IPS DF 6.9 (cell line): ENCODE measurements at places on chromosomes 1 and 21.
A peak's percentile ranks its signal among the peaks of the same experiment; 100 is the strongest.

DNA sequence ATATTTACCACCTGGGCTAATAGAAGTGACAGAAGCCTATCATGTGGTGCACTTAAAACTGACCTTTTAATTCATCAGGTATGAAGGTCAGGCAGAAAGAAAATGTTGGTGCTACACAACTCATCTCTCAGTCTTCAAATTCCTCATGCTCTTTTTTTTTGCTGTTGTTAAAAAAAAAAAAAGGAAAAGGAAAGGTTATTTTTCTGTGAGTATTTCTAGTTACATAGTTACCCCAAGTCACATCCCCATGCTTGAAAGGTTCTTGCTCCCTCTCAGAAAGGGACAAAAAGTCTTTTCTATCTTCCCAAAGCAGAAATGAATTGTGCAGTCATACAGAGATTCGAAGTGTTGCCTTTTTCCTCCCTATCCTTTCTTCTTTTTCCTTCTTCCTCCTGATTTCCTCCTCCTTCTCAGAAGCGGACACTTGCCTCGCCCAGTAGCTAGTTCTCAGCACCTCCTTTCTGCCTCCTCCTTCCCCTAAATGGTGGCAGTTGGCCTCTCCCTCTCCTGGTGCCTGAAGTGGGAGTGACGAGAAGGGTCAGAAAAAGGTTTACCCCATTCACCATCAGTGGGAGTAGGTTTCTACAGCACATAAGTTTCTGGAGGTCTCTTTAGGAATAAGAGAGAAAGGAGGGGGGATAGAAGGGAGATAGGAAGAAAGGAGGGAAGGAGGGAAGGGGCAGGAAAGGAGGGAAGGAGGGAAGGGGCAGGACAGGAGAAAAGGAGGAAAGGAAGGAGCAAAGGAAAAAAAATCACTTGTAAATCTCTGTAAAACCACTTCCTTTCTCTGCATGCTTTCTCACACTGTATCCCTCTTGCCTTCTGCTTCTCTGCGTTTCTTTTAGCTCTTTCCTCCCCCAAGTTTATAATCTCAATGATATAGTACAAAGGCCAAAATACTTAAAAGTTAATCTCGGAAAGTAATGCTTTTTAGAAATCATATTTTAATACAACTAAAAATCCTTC is 20.4 kb upstream of the C1orf105 start:
- no peak for DNase-seq

DNA sequence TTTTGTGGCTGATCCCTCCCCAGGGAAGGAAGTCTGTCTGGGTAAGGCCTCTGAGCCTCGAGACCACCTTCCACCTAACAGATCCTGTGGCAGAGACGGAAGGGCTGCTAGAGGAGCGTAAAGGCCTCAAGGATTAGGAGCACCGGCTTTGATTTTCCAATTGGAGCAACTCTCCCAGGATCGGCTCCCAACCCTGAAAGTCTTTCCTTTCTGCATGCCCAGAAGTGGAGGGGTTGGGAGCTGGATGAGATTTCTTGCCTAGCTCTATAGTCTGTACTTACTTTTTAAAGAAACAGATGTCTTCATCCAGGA is 41.4 kb downstream of the ELK4 start:
- DNase-seq: no peak

DNA sequence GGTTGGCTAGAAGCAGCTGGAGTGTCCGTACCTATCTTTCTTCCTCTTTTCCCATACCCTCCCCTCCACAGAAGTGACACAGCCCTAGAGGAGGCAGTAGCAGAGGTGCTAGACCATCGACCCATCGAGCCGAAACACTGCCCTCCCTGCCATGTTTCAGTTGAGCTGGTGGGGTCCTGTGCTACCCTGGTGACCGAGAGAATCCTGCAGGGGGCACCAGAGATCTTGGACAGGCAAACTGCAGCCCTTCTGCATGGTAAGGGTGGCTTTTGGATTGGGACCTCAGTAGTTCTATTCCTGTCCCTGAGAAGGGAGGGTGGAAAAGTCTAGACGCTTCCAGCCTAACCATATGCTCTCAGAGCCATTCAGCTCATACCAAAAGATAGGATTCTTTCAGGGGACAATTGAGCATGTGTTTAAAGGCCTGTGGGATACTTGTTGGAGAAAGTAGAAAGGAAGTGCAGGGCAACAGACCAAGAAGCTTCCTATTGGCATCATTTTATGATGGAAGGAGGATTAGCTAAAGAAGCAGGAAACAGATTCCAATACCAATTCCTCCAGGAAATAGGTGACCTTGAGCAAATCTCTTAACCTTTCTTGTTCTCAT is 11.7 kb upstream of the BNIPL start:
- DNase-seq: peak; percentile 87

GRCh38 chr1:9356021-9356420 is 63.3 kb downstream of the SPSB1 start:
- no peak for DNase-seq

- no peak for DNase-seq
Measured at GRCh38 chr1:109898842-109899241, 11.8 kb upstream of the CSF1 start.

DNA sequence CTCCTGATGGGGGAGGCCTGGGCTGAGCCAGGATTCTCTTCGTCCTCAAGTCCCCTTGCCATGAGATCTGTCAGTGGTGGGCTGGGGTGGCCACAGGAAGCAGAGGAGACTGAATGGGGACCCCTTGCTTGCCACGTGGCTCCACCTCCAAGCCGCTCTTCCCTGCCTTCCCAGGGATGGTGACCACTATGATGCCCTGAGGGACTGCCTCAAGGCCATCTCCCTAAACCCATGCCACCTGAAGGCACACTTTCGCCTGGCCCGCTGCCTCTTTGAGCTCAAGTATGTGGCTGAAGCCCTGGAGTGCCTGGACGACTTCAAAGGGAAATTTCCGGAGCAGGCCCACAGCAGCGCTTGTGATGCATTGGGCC is 20.9 kb upstream of the TMEM222 start:
- no peak for DNase-seq

- no peak for DNase-seq
Measured at GRCh38 chr1:88052167-88052566, 631.9 kb upstream of the PKN2 start.
